Stimulated activated CD4-positive, alpha-beta T cell treated with anti-CD3 and anti-CD28 coated beads, Interleukin-12 subunit alpha, Interleukin-12 subunit beta, amount 100 ng/mL, for 4 hours (primary cell): ENCODE measurements at places on chromosomes 3 and 15.

DNA sequence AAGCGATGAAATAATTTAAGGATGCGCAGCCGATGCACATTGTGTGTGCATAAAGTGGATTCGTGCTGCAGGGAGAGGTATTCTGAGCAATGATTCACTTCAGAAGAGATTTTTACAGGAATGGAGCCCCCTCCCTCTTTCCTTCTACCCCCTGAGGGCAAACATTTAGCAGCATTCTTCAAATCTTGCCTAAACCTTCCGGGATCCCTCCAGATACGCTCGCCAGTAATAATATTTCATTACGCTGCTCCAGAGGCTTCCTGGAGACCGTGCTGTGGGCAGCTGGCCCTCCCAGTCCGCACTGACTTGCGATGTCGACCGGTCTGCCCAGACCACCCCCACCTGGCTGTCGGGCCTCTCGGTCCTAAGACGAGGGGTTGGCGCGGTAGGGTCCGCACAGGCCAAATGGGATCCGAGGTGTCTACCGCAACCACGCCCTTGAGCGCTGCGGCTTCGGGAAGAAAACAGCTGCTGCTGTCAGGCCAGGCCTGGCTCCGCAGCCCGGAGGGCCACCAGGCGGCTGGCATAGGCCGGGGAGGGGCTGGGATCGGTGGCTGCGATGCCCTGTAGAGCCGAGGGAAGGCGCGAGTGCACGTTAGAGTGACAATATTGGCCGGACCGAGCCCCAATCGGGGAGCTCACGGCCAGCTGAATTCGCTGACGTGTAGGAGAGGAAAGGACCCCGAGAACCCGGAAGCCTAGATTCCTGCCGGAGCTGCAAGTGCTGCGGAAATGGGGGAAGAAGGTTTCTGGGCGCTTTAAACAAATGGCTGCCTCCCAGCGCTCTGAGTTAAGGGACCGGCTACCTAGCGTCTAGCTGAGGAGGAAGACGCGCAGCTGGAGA lies 14.3 kb downstream of the ZIC4 start:
- no peak for DNase-seq

DNA sequence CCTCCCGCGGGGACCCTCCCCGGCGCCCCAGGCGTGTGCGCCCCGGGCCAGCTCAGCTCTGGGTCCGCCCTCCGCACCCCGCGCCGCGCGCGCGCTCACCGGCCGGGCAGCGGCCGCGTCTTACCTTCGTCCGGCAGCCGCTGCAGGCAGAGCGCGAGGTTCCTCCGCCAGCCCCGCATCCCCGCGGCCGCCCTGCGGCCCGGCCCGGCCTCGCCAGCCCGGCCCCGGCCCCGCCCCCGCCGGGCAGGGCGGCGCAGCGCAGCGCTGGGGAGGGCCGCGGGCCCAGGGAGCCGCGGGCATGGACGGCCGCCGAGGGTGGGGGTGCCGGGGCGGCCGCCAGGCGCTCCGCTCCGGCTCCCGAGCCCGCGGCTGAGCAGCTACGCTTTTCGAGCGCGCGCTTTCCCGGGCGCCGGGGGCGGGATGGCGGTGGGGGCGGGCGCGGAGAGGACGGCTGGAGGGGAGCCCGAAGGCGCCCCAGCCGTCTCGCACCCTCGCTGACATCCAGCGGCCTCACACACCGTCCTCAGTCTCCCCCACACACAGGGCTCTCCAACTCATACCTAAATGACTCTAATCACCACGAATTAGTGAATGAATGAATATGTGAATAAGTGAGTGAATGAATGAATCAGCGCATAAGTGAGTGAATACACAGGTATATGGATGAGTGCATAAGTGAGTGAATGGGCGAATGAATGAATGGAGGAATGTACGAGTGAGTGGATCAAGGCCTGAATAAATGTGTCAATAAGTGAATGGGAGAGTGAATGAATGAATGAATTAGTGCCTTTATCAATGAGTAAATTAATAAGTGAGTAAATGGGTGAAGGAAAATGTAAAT lies 48.5 kb upstream of the CCDC174 start:
- DNase-seq, result no peak

GRCh38 chr15:27899583-27900285 lies 199.4 kb downstream of the OCA2 start:
- no peak for DNase-seq

- peak; percentile 83 for DNase-seq
Observed at GRCh38 chr15:40859206-40859851, 14.7 kb downstream of the RHOV start.

GRCh38 chr15:66092053-66093016 lies 161.2 kb downstream of the MEGF11 start:
- DNase-seq, result no peak

- DNase-seq, result no peak
Observed at GRCh38 chr15:56732135-56732885, 999 bp downstream of the ZNF280D start.

GRCh38 chr15:80660119-80660518 lies 35.0 kb upstream of the ABHD17C start:
- DNase-seq, result no peak

GRCh38 chr15:94266789-94267188 lies 35.4 kb downstream of the MCTP2 start:
- DNase-seq, result no peak

DNA sequence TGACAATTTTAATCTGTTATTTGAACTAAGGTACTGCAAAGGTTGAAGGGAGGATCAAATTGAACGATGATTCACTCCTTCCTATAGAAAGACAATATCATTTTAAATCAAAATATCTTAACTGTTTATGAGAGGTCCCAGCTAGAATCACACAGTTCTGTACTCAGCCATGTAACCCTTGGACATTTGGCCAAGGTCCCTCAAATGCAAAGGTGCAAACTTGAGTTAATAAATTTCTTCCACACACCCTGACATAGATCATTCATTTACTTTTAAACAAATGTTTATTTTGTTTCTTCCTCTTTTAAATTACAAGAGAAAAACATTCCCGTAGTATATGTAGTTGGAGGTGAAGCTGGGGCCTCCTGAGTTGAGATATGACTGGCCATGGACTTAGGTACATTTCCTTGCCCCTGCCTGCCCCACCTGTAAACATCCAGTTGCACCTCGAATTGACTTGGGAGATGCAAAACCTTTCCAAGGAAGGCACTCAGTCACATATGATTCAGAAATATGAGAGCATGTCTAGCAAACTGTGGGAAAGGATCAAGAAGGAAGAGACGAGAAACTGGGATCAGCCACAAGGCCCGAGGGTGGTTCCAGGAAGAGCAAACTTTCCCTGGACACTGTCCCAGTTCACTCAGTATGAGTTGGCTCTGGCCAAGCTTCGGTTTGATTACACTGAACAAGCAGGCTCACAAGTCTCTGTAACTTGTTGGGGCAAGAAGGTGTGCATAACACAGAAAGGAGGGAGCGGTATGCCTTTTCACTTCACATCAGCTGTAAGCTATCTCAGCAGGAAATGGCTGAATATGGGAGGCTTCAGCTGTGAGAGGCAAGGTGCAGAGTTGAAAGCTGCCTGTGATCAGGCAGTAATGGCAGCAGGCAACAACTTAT lies 6.7 kb downstream of the TNFSF10 start:
- DNase-seq, result no peak

DNA sequence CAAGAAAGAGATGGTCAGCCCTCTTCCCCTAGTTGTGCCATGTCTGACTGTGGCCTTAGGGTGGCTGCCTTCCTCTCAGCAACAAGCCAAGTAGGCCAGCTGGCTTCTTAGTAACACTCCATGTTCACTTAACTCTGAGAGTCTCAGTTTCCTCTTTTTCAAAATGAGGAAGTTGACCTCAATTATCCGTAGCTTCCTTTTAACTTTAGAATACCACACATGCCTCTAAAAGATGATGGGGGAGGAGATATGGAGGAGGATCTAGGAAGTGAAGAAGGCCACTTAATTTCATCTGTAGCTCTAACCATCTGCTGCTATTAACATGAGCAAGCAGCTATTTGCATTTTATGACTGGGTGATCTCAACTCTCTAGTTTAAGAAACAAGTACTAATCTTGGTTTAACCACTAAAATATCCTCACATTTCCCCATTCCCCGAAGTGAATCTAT lies 32.9 kb downstream of the CD200R1L start:
- DNase-seq, result no peak

- DNase-seq, result no peak
Observed at GRCh38 chr3:42659451-42660130, 6.1 kb downstream of the ZBTB47 start.

GRCh38 chr15:69744391-69745162 lies 292.0 kb downstream of the RPLP1 start:
- DNase-seq, result no peak

- DNase-seq, result no peak
Observed at GRCh38 chr3:114455432-114455831, 161.6 kb downstream of the TIGIT start.

- no peak for DNase-seq
Observed at GRCh38 chr3:183492849-183493179, 62.7 kb downstream of the KLHL6 start.

DNA sequence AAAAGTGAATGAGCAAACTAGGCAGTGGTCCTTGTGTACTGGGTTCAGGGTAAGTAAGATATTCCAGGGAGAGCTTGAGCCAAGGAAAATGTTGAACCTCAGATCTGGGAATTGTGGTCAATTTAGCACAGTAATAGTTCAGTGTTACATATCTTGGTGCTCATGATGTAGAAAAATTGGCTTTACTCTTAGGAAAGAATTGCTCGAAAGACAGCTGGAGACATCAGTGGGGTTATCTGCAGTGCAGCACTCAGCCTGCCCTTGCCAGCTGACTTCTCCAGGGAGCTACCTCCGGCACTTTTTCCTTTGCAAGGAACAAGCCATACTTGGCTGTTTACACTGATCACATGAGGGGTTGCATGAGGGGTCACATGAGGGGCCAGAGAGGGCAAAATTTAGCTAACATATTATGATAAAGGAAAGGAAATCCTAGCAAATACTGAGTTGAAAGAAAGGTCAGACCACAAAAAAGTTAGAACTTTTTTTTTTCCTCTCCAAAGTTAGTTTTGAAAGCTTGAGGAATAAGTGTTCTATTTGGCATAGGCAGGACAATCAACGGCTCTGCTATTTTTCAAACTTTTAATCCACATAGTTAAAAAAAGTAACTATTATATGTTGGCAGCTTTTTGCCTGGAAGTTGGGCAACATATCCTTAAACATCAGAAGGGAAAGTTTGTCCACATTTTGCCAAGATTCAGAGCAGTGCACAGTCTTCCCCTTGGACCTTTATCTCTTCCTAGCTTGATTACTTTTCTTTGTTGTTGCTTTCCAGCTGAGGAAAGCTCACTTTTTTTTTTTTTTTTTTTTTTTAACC lies 92.4 kb downstream of the COL6A6 start:
- no peak for DNase-seq

DNA sequence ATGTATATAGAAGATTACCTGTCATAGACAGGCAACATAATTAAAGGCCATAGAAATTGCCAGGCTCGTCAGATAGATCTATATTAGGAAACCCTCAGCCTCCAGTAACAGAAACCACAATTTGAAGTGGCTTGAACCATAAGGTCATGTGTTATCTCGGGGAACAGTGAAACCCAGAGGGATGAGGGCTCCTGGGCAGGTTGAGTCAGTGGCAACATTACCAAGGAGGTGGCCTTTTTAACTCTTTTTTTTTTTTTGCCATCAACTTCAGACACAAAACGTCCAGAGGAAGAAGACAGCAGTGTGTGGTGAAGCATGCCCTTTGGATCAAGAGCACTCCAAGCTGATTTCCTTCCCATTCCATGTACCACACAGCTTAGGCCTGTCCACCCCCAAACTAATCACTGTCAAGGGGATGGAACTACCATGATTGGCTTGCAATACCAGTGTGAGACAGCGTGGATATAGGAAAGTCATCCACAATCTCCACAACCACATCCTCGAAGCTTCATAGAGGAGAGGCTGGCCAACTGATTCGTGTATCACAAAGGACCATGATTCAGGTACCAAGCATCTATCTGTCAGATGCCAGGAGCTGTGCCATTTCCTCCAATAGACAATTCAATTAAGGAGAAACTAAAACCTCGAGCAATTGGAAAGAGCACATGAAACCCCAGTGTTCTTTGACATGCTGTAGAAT lies 999 bp upstream of the KIF7 start:
- no peak for DNase-seq

DNA sequence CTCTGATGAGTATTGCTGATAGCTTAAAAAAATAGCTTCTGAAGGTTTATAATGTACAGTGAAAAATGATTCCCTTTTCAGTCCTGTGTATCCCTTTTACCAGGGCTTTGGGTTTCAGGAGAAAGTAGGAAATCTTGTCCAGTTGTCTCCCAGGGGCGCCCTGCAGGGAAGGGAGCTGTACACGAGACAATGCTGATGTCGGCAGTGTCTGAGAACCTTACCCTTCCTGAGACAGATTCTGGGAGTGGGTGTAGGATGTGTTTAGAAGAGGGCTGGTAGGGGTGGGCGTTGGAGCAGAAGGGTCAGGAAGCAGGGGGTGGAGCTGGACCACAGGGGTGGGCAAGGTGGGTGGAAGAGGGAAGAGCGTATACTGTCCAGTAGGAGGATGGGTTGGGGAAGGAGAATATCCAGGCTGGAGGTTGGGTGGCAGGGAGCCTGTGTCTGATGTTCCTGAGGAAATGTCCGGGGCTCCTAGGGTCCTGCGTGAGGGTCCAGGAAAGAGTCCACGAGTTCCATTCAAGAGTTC lies 5.6 kb downstream of the THPO start:
- DNase-seq, result no peak

- DNase-seq, result no peak
Observed at GRCh38 chr3:64987726-64988125, 299.9 kb upstream of the ADAMTS9 start.

DNA sequence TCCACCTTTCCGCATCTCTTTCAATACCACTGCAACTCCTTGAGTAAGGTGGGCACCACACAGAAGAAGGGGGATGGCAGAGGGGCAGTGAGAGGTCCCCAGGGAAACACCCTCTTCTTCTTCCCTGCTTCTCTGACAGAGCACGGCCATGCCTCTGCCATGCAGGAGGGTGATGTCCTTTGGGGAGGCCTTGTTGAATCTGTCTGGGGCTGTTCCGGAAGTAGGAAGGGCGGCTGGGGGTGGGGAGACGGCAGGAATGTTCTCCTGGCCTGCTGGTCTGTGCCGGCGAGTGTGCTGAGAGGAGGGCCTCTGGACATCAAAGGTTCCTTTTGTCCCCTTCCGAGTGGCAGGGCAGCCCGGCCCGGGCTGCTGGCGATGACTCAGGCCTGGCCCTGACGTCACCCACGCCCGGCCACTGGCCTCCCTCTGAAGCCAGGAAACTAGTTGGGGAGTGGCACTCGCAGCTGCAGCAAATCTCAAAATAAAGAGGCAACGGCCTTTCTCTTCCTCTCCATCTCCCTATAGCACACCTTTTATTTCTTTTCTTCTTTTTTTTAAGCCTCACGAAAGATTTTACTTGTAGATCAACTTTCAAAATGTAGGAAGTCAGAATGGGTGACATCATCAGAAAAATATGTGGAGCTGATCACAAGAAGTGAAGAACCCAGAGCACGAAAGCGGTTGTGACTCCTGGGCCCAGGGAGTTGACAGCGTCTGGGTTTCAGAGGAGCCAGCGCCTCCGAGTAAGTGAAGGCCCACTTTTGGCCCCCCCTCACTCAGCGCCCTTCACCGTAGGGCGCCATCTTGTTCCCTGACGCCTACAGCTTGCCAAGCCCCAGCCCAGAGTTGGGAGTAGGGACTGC lies at the start of gene ZBTB38:
Gene ZBTB38, plus strand, starts transcription at position 443 of the 863 bp plus-strand sequence. CDS start 73,885 bp downstream, outside the sequence.
- DNase-seq, result no peak

- DNase-seq, result no peak
Observed at GRCh38 chr15:68211656-68212320, 6.7 kb upstream of the CALML4 start.
